ENCODE measurements at places on chromosomes 11 and 22. TPM values are rescaled to one million over a fixed set of nuclear protein-coding genes. Genes with fewer than 3 reads are reported as not detected.

Gene ANO5
- 0.90 TPM for total RNA-seq

Gene RFPL3
- total RNA-seq: not detected

Gene ALDH3B1
- 80.4 TPM for total RNA-seq

Gene MTMR2
- total RNA-seq: 29.2 TPM

Gene SCGB1D4
- total RNA-seq: not detected

Gene MFNG
- 16.7 TPM for total RNA-seq

Gene CNIH2
- not detected for total RNA-seq

DNA sequence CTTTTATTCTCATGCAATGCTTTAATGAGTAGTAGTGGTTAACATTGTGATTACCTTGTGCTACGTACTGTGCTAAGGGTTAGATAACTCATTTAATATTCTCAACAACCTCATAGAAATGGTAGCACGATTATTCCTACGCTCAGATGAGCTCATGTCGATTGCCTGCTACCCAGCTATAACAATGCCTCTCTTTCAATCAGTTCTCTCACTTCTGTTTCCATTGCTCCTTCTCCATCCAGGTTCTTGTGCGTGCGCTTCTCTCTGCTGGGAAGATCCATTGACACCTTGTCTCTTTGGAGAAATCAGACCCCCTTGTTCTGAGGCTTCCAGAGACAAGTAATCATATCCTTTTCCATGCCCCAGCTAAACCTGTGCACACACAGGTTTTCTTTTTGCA, 120.8 kb downstream of the NECTIN1 start:
- H3K27ac ChIP-seq: no peak overlapping the region
- DNase-seq: no peak
- H3K4me1 ChIP-seq: no peaks in the 10 kb centered on the region
- H3K36me3 ChIP-seq: no peaks in the 10 kb centered on the region
- no peaks in the 10 kb centered on the region for H3K27me3 ChIP-seq
- no peak overlapping the region for H3K4me3 ChIP-seq

- peaks cover 79% of the 10 kb centered on the region for H3K4me1 ChIP-seq
- no peaks in the 10 kb centered on the region for H3K27me3 ChIP-seq
- H3K36me3 ChIP-seq: no peaks in the 10 kb centered on the region
- DNase-seq: no peak
- H3K27ac ChIP-seq: peak overlapping the region; percentile 94
Measured at GRCh38 chr11:65390996-65391395, 4.6 kb downstream of the FRMD8 start.

GRCh38 chr11:19444231-19444630, 203.5 kb upstream of the E2F8 start:
- no peaks in the 10 kb centered on the region for H3K4me1 ChIP-seq
- H3K27me3 ChIP-seq: no peaks in the 10 kb centered on the region
- DNase-seq: peak; percentile 31

GRCh38 chr11:9609841-9610240, 36.4 kb downstream of the WEE1 start:
- no peak overlapping the region for H3K27ac ChIP-seq
- no peak for DNase-seq
- H3K4me1 ChIP-seq: peaks cover 23% of the 10 kb centered on the region

- no peaks in the 10 kb centered on the region for H3K27me3 ChIP-seq
- no peaks in the 10 kb centered on the region for H3K36me3 ChIP-seq
- no peaks in the 10 kb centered on the region for H3K4me1 ChIP-seq
- no peak for DNase-seq
Measured at GRCh38 chr22:28053896-28054818, 135.1 kb upstream of the PITPNB start.

GRCh38 chr11:62931499-62932278, 10.5 kb upstream of the CHRM1 start:
- no peaks in the 10 kb centered on the region for H3K4me1 ChIP-seq
- H3K36me3 ChIP-seq: no peaks in the 10 kb centered on the region
- no peak for DNase-seq
- H3K27me3 ChIP-seq: no peaks in the 10 kb centered on the region
- no peak overlapping the region for H3K27ac ChIP-seq

- H3K36me3 ChIP-seq: no peaks in the 10 kb centered on the region
- H3K27me3 ChIP-seq: no peaks in the 10 kb centered on the region
- H3K4me3 ChIP-seq: no peak overlapping the region
- no peak for DNase-seq
Measured at GRCh38 chr11:102583141-102583873, 41.8 kb downstream of the MMP20 start.

DNA sequence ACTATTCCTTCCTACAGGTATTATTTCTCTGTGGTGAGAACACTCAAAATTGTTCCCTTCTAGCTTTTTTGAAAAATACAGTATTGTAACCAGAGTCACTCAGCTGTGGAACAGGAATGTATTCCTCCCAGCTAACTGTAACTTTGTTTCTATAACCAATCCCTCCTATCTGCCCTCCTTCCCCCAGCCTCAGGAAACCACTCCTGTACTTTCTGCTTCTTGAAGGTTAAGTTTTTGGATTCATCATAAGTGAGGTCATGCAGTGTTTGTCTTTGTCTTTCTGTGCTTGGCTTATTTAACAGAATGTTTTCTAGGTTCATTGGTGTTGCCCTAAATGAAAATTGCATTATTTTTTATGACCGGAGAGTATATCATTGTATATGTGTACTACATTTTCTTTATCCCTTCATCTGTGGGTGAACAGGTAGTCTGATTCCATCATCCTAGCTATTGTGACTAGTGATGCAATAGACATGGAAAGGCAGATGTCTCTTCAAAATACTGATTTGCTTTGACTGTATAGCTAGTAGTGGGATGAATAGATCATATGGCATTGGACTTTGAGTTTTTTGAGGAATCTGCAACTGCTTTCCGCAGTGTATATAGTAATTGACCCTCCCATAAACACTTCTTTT, 112.9 kb upstream of the GRK3 start:
- H3K27ac ChIP-seq: no peak overlapping the region
- H3K36me3 ChIP-seq: no peaks in the 10 kb centered on the region
- no peak for DNase-seq
- peaks cover 43% of the 10 kb centered on the region for H3K4me1 ChIP-seq

DNA sequence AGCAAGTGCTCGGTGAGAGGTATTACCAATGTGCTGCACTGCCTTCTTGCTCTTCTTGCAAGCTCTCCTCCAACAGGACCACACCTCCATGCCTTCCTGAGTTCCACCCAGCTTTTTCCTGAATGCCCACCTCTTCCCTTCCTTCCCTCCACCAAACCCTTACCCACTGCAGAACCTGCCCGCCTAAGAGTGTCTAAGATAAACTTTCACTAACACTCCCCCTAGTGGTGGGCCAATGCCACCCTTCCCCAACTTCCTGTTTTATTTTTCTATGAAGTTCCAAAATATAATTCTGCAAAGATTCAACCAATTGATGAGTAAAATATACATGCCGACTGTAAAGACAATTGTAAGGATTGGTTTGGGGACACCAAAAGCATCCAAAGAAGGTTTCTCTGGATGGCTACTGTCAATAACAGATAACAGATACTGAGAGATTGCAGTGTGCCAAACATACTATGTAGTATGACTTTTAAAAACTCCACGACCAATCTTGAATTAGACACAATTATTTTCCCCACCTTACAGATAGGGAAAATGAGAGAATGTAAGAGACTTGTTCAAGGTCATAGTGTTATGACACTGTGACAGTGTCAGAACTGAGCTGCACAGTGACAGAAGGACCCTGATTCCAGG, 38.6 kb upstream of the BMAL1 start:
- no peak overlapping the region for H3K4me3 ChIP-seq
- DNase-seq: no peak
- no peaks in the 10 kb centered on the region for H3K36me3 ChIP-seq
- peak overlapping the region; percentile 4 for H3K27ac ChIP-seq

GRCh38 chr11:107006076-107006833, 12.0 kb downstream of the GUCY1A2 start:
- no peaks in the 10 kb centered on the region for H3K27me3 ChIP-seq
- no peak for DNase-seq
- H3K4me1 ChIP-seq: no peaks in the 10 kb centered on the region

DNA sequence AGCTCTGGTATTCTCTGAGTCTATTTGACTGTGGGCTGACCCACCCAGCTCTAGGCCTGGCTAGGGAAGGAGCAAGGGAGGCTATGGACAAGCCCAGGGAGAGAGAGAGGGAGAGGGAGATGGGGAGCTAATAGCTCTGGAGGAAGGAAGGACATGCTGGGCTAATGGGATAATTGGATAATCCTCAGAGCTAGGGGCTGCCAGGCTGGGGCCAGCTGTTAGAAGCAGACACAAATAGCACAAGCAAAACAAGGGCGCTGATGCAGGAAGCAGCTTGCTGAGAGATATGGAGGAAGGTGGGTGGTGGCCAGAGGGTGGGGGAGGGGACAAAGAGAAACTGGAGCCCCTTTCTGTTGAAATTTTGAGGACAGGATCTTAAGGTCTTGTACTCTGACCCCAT, 23.2 kb downstream of the ADORA2A start:
- H3K36me3 ChIP-seq: no peaks in the 10 kb centered on the region
- no peak overlapping the region for H3K4me3 ChIP-seq
- H3K4me1 ChIP-seq: no peaks in the 10 kb centered on the region
- DNase-seq: no peak
- H3K27me3 ChIP-seq: no peaks in the 10 kb centered on the region
- H3K27ac ChIP-seq: no peak overlapping the region

DNA sequence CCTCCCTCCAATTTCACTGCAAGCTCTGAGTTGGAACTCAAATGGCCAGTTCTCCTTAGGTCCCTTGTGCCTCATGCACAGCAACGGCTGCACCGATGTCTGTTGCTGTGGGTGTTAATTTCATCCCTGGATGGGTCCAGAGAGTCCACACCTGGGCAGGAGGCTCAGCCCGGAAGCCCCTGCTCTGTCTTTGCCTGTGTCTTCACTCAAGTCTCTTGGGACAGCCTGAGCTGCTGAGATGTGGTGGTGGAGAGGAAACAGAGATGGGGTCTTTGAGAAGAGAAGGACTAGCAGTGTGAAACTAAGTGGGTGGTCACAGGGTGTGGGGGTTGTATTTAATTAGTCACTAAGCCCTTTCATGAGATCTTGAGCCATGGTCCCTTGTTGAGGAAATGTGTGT, 109.3 kb downstream of the NECTIN1 start:
- no peak overlapping the region for H3K4me3 ChIP-seq
- no peak for DNase-seq
- H3K36me3 ChIP-seq: no peaks in the 10 kb centered on the region

DNA sequence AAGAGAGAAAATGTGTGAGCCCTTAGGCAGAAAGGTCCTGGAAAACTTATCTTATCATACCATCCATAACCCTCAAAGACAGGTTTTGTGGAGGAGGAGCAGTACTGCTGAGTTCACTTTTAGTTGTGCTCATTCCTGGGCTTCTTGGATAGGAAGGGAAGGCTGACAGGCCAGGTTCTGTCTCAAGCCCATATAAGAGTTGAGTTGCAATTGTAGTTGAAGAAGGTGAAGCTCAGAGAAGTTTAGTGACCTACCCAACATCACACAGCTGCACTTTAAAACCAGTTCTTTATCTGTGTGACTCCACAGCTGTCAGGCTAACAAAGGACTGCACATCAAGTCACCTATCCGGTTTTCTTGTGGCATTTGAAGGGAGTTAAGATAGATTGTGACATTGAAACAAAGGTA, 13.0 kb downstream of the TEAD1 start:
- DNase-seq: no peak
- no peak overlapping the region for H3K4me3 ChIP-seq
- no peak overlapping the region for H3K27ac ChIP-seq
- no peaks in the 10 kb centered on the region for H3K4me1 ChIP-seq
- no peaks in the 10 kb centered on the region for H3K27me3 ChIP-seq

DNA sequence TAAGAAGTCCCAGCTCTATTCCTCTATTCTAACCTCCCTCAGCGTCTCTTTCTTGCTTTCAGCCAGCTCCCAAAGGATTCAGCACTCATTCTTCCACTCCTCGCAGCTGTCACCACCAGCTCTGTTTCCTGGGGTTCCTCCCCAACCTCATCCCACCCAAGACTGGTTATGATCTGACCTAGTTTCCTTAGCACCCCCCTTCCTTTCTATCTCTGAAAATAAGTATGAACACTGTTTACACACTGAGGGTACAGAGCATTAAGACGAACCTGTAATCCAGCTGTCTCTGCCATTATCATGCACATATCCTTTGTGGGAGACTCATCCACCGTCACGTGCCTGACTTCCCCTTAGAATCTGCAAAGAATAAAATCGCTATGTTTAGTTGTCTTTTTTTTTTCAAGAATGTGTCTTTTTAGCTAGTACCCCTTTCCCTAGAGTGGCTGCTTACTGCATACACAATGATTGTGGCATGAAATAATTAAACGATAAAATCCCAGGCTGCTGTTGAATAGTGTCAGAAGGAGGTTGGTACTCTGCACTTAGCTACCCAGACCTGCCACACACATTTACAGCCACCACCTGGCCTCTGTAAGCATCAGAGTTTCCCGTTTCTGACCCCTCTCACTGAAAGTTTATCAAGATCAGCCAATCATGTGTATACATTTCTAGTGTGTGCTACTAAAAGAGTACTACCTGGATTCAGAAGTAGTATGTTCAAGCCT, 26.9 kb upstream of the CSTF3 start:
- H3K27me3 ChIP-seq: no peaks in the 10 kb centered on the region
- no peaks in the 10 kb centered on the region for H3K36me3 ChIP-seq
- H3K27ac ChIP-seq: no peak overlapping the region
- H3K4me1 ChIP-seq: no peaks in the 10 kb centered on the region

All from tibial nerve (tissue), 4 donors.